ENCODE measurements at places on chromosomes 13 and 19.

- no peak for DNase-seq
Measured at GRCh38 chr13:21898945-21899344, 228.1 kb downstream of the FGF9 start.

GRCh38 chr13:67231289-67232000 is 1.3 kb upstream of the PCDH9 start:
- DNase-seq: no peak

- DNase-seq: no peak
Measured at GRCh38 chr19:7681340-7682174, 924 bp downstream of the TRAPPC5 start.

- no peak for DNase-seq
Measured at GRCh38 chr13:106104281-106104901, 431.1 kb downstream of the EFNB2 start.

DNA sequence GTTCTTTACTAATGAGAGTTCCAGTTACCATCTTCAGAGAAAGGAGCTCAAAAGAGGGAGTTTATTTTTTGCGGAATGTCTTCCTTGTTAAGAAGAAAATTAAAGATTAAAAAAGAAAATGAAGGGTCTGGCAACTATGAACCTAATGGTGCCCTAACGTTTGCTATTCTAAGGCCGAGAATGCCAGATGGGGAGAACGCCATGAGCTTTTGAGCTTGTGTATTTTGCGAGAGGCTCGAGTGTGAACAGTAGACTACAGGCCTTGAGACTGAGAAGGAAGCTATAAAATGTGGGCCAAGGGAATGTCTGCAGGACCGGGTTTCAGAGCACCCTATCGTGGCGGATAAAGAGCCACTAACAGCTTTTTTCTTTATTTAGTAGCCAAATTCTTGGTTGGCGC is 6.7 kb downstream of the FGF14 start:
- DNase-seq: no peak

- DNase-seq: no peak
Measured at GRCh38 chr13:34567597-34567996, 374.5 kb upstream of the NBEA start.

DNA sequence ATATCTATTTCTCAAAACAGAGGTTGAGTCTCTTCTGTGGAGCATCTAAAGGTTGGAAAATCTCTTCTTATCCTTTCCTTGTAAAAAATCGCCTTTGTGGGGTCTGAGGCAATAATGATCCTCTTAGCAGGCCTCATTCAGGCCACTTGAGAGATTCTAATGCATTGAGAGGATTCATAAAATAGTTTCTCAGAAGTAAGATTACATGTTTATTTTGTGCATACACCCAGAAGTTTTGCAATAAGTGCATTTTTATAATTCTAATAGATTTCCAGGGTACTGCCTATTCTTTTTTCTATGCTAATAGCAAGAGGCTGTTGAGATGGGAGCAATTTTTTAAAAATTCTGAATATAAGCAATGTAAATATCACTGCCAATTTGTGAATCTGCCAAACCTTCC is 342.2 kb upstream of the KLF12 start:
- DNase-seq: no peak

DNA sequence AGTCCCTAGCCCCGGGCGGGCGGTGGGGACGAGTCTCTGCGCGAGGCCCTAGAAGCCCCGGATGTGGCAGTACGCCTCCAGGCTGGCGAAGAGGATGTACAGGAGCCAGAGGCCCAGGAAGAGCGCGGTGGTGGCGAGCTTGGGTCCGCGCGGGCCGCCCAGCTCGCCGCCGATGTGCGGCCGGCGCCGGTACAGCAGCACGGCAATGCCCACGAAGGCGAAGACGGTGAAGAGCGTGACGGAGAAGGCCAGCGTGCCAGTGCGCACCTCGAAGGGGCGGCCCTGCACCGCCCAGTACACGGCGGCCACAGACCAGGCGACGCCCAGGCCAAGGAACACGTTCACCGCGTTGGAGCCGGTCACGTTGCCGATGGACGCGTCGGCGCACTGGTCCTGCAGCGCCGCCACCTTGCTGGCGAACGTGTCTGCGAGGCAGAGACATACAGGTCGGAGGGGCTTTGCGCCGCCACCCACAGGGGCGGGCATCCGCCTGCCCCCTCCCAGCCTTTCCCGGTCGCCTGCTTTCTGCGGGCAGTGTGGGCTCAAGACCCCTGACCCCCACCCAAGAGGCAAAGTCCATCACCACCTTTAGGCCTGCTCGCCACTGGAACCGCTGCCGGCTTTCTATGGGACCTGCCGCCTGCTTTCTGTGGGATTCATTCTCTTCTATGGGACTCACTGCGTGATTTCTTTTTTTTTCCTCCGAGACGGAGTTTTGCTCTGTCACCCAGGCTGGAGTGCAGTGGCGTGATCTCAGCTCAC is 10.9 kb upstream of the MEIS3 start:
- no peak for DNase-seq

- DNase-seq: no peak
Measured at GRCh38 chr13:27920677-27921420, 1.0 kb downstream of the PDX1 start.

- DNase-seq: no peak
Measured at GRCh38 chr13:27203186-27203585, 31.6 kb upstream of the USP12 start.

DNA sequence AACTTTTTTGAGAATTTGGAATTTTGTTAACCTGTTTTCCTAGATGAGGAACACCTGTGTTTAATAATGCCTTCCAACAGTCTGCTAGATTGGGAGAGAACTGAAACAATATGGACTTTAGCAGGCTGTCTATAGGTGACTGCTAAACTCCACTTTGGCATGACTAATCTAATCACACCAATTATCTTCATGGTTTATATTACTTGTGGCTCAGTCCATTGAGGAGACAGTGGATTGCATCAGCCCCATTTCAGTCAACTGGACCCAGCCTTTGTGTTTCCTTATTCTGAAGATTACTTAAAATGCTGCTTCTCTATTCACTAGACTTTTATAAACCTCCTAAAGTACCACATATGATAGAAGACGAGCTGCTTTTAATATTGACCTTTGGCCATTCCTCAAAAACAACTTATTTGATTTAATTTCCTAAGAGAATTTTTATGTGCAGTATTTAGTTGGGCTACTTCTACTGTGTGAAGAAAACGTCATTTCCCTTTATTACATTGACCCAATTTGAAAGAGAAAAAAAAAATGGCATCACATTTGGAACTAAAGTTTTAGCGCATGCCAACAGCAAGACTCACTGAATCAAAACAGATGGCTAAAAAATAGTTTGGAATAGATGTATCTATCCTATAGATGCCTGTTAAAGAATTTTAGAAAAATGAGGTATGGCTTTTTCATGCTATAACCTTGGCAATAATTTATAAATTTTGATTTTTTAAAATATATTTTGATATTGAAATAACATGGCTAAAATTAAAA is 295.8 kb downstream of the NDFIP2 start:
- no peak for DNase-seq

DNA sequence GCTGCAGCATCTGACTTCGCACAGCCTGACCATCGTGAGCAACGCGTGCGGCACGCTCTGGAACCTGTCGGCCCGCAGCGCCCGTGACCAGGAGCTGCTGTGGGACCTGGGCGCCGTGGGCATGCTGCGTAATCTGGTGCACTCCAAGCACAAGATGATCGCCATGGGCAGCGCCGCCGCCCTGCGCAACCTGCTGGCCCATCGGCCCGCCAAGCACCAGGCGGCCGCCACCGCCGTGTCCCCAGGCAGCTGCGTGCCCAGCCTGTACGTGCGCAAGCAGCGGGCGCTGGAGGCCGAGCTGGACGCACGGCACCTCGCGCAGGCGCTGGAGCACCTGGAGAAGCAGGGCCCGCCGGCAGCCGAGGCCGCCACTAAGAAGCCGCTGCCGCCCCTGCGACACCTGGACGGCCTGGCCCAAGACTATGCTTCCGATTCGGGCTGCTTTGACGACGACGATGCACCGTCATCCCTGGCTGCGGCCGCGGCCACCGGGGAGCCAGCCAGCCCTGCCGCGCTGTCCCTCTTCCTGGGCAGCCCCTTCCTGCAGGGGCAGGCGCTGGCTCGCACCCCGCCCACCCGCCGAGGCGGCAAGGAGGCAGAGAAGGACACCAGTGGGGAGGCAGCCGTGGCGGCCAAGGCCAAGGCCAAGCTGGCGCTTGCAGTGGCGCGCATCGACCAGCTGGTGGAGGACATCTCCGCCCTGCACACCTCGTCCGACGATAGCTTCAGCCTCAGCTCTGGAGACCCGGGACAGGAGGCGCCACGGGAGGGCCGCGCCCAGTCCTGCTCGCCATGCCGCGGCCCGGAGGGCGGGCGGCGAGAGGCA is 13.6 kb downstream of the C19orf25 start:
- no peak for DNase-seq
